Fibroblast of skin of right quadriceps (primary cell): ENCODE measurements at places on chromosomes 7 and 10.

DNA sequence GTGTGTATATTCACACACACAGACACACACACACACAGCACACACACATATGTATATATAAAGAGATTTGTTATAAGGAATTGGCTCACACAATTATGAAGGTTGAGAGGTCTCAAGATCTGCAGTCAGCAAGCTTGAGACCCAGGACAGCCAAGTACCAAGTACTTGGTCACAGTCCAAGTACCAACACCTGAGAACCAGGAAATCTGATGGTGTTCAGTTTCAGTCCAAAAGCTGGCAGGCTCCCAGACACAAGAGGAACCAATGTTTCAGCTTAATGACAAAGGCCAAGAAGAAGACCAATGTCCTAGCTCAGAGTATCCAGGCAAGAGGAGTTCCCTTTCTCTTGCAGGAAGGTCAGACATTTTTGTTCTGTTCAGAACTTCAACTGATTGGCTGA is 780.2 kb downstream of the MAGI2 start:
- DNase-seq = no peak

DNA sequence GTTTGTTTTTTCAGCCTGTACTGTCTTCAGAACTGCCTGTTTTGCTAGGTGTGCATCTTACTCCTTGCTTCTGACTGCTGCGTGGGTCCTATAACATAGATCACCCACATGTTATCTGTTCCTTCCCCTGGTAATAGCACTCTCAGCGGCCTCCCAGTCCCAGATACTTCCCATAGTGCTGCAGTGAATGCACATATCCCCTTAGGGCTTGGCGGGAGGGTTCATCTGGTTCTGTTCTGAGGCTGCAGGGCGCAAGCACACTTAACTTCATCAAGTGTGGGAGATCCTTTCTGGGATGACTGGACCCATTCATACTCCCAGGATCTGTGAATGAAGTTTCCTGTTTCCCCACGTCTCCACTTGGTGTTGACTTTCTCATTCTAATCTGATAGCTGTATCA is 90.7 kb downstream of the CELF2 start:
- no peak for DNase-seq

DNA sequence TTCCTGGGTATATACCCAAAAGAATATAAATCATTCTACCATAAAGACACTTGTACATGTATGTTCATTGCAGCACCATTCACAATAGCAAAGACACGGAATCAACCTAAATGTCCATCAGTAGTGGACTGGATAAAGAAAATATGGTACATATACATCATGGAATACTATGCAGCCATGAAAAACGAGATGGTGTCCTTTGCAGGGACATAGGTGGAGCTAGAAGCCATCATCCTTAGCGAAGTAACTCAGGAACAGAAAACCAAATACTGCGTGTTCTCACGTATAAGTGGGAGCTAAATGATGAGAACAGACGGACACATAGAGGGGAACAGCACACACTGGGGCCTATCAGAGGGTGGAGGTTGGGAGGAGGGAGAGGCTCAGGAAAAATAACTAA is 183.7 kb upstream of the CELF2 start:
- DNase-seq = no peak

- no peak for DNase-seq
Observed at GRCh38 chr7:68058014-68058413, 1061.4 kb downstream of the TYW1 start.

GRCh38 chr7:11754123-11754522 is 77.9 kb downstream of the THSD7A start:
- DNase-seq = no peak
